Activated naive CD4-positive, alpha-beta T cell (primary cell): ENCODE measurements at places on chromosomes 5 and 9.

GRCh38 chr5:103120607-103121200 lies 603 bp downstream of the PPIP5K2 start:
- DNase-seq, result no peak

GRCh38 chr5:118321081-118321480 lies 667.3 kb downstream of the DTWD2 start:
- DNase-seq, result no peak

GRCh38 chr5:178360222-178360925 lies 127.8 kb upstream of the PHYKPL start:
- no peak for DNase-seq

DNA sequence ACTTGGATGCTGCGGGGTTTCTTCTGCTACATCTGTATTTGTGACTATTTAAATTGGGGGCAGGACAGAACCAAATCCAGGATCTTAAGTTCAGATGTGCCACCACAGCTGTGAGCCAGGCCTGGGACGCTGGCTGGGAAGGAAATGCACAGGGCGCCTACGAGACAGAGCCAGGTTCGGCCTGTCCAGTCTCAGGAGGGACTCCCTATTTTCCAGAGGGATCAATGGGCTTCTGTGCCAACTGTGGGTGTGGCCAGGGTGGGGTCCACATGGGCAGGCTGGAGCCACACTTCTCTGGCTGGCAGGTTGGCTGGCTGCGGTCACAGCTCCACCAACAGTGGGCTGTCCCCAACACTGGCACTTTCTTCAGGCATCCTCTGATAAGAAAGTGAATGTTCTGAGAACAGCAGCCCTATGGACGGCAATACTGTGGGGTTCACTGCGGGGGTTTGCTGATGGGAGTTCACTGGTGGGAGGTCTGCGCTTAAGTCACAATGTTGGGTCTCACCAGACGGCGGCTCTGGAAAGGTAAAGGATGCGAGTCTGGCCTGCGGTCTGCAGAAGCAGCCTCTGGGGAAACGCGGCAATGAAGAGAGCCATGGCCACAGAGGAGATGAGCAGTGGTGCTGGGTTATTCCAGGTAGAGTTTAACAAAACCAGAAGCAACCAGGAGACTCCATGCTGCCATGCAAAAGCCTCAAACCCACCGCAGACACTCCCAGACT lies 78.1 kb downstream of the DAP start:
- DNase-seq, result no peak

DNA sequence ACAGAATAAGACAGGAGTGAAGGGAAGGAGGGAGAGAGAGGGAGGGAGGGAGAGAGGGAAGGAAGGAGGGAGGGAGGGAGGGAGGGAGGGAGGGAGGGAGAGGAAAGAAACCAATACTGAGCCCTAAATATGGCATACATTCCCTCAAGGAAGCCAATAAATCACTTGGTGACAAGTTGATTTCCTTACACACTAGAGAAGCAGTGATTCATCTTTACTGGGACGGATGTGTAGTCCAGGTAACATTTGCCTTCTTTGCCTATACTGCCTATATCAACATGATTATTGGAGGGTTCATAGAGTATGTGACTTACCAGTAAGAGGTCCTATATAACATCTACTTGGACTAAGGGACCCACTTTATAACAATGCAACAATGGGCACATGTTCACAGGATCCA lies 83.2 kb downstream of the TRIM36 start:
- DNase-seq, result no peak
